ENCODE measurements at places on chromosomes 12 and 14.

DNA sequence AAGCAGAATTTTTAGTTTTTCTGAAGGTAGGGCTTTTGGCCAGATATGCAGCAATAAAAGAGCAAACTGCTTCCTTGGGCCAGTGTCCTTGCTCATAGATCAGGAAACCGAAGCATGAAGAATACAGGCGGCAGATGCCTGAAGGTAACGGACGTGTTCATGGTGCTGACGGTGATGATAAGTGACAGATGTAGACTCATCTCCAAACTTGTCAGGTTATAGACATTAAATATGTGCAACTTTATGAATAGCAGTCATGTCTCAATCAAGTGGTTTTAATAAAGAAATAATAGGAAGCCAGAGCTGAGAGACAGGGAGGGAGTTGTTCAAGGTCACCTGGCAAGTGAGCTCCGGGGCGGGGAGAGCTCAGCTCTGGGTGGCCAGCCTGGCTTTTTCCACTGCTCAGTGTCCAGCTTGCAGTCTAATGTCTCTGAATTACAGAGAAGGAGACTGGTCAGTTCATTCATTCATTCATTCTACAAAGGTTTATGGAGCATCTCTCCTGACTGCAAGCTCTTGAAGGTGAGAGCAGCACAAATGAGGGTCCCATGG, 1.0 kb downstream of the SERPINA5 start:
- DNase-seq, result no peak

DNA sequence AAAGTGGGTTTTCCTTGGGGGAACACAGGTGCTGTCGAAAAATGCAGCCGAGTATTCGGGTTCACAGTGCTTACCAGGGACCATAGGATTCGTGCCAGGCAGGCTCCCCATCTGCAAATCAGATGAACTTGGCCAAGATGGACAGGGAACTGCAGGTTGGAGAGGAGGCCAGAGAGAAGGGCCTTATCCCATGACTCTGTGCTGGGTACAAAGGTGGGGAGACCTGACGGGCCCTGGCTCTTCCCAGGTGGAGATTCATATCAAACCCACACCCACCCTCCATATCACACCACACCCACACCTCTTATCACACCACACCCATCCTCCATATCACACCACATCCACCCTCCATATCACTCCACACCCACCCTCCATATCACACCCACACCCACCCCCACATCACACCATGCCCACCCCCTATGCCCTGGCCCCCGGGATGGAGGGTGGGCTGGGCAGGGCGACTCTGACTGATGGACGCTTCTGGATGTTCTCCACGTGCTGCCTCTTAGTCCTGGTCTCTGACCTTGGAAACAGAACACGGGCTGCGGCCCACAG, 319.7 kb downstream of the ADGRD1 start:
- DNase-seq, result no peak

- DNase-seq, result no peak
These were observed 25.6 kb downstream of the TCTN1 start for GRCh38 chr12:110639336-110640141.

DNA sequence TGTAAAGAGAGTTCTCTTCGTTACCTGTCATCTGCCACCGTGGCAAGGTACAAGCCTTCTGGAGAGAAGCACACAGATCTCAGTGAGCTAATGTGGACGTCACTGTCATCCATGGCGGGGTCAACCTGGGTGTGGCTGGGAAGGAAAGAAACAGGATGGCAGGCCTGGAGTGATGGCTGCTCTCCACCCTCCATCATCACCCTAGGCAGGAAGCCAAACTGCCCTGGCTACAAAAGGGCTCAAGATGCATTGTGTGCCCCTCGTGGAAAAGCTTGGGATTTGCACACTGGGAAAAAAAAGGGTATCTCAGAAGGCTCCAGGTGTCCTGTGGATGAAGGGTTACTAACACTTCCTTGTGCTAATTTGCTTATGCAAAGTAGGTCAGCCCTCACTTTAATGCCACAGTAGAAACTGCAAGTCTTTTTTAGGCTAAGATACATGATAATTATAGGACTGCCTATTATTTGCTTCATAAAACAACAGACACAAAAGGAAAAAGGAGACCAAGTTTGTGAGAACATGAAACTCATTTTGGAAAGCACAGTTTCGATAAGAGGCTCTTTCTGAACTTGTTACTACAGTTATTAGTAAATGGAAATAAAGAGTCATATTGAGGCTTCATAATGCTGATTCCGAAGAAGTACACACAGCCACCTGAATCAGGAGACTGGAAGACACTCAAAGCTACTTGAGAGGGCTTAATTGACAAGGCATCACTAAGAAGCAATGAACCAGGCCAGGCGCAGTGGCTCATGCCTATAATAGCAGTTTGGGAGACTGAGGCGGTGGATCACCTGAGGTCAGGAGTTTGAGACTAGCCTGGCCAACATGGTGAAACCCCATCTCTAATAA, 18.9 kb downstream of the RFC5 start:
- no peak for DNase-seq

DNA sequence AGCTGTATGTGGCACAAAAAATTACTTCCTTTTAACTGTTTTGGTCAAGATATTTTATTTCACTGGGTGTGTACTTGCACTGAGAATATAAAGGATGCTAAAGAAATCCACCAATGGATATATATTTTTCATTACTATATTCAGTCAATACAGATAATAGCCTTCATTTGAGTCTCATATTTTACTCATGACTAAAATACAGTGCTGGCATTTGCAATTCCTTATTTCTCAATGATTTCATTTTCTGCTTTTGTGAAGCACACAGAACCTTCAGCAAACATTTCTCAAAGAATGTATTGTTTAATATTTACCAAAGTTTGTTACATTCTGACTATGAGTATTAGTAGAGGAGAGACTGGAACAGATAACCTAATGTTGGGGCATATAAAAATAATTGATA, 93.2 kb upstream of the SOX5 start:
- DNase-seq, result no peak

DNA sequence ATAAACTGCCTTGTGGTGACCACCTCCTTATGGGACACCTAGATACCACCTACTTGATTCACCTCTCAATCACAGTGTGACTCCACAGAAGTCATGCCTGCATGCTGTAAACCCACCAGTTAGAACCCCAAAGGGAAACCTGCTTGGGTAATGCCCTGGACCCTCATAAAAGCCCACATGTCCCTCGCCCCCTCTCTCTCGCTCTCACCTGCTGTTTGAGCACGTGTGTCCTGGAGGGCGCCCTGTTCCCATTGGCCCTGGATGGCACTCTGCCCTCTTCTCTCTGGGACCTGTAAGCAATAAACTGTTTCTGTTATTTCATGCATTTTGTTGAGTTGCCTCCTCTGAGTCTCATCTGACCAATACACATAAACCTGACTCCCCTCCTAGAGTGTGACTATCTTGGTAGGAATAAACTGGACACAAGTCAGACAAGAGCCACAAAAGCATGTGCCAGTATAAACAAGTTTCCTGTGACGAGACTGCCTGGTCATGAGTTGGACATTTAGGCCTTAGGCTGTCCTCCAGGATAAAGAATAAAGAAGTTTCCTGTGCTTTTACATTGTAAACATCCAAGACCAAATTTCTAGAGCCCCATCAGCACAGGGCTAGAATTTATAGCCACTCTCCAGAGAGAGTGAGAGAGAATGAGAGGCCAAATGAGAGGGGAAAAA, 8.6 kb downstream of the IFI27L2 start:
- DNase-seq, result no peak

DNA sequence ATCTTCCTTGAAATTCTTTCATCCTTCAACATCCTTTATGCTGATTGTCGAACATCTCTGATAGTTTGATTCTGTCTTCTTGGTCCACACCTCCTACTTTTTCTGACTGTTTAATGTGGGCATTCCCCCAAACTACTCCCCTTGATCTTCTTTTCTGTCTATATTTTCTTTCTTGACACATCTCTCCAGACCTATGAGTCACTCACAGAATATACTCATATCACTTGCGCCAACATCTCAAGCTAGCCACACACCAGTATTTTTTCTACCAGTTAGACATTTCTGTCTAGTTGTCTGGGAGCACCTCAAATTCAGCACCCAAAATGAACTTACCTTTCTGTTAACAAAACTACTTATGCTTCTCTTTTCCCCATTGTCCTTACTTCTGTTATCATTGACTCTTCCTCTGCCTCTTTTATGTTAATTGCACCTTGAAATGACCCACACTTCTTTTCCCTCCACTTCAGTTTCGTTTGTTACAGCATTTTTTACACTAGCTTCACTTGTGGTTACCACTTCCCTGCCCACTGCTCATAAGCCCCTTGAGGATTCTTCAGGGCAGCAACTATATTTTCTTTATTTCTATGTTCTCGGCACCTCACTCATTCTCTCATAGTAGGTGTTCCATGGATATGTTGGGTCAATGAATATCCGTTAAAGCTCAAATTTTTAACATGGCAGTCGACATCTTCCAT, 33.5 kb downstream of the TSHR start:
- no peak for DNase-seq

DNA sequence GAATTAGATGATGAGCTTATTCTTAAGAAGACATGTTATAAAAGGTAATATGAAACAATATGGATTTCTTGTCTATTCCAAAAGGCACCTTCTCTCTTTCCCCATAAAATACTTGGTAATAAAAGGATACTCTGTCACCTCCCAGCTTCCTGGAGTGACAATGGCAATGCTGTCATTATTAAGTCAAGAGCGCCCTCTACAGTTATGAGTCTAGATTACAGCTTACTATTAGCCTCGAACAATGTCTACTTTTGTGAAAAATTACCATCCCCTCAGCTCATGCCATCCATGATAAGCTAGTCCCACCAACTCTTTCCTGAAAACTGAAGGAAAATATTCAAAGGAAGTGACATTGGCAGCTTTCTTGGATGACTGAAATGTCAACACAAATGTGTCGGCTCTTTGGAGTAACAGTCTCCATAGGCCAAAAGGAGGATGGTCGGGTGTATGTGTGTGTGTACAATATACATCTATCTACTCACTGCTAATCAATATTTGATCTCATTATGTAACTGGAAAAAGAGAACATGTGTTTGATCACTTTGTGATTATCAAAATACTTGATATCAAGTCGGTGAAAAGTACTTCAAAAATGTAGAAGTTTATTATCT, 48.7 kb upstream of the CDKN3 start:
- DNase-seq, result no peak

DNA sequence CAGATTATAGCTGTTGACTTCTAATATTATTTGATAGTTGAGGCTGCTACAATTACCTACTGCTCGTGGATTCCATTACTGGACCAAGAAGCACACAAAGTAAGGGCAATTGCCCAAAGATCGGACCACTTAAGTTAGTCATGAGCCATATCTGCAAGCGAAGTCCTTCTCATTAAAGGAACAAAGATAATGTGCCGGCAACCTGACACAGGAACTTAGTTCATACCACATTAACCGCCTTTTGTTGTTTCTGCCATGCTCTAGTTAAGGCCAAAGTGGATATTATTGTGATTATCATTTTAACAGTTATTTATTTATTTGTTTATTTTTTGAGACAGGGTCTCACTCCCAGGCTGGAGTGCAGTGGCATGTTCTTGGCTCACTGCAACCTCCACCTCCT, 38.1 kb upstream of the TMED10 start:
- DNase-seq, result no peak

DNA sequence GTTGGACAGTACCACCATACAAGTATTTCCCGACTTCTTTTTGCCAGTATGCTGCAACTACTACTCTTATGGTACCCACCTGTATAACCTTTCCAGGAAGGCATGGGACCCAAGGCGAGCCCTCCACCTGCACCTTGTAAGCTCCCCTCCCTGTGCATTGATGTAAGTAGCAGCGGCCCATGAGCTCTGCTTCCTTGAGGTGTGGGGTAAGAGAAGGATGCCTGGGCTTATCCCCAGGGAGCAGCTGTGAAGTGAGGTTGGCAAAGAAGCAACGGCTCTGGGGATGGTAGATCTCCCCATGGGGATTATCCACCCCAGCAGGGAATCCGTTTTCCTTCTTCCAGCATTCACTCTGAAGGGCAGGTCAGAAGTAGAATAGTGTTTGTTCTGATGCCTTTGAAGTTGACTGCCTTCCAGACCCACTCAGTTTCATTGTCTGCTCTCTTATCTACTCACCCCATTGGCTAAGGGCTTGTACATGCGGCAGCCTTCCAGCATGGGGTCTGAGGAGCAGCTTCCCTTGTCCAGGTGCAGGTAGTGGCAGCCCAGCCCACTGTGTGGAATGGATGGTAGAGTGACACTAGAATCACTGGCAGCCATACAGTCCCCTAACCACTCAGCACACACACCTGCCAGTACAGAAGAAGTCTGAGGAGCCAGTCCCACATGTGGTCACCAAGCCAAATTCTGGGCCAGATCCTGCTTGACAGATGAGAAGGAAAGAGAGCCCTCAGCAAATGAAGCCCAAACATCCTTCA, 3.4 kb downstream of the CIROP start:
- no peak for DNase-seq

DNA sequence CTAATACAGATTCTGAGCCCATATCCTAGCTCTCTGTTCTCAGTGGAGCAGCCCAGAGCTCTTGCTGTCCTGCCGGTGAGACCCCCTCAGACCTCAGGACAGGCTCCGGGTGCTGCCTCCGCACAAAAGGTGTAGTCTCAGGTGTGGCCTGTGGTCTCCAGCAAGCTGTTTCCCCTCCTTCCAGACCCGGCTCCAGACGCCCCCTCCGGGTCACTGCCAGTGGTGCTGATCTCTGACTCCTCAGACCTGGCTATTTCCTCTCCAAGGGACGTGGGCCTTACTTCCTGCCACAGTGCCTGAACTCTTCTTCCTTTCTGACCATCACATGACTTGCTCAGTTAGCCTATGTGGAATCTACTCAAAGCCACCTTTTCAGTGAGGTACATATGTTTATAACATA, 337.5 kb downstream of the GLT1D1 start:
- no peak for DNase-seq

DNA sequence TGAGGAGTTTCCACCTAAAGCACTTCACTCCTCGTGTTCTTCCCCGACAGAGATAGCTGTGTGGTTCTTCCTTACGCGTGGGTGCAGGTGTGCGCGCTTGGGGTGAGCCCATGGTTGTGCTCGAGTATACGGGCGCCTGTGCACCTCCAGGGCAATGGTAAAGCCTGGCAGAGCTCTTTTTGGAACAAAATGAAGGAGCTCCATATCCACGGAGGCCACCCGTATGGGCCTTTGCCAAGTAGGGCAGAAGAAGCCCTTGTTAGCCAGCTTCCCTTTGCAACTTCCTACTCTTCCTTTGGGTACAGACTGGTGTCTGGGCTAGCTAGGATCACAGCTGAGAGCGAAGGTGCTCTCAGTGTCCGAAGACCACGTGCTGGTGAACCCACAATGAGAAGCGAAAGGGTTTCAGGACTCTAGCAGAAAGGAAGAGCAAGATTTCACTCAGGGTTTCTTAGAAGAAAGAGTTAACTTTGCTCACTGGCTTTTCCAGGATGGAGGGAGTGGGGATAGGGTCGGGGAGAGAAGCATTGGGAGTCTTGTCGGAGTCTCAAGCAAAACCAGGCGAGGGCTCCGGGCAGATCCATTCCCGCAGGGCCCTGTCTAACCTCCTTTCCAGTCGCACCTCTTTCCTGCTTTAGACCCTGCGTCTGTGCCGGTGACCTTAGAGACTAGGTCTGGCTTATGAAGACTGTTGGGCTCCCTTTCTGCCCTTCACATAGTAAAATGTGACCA, 960 bp upstream of the LRFN5 start:
- no peak for DNase-seq

- DNase-seq, result no peak
These were observed 10.6 kb upstream of the KRT74 start for GRCh38 chr12:52584156-52584682.

- DNase-seq, result peak; percentile 85
These were observed 9.7 kb downstream of the NCOR2 start for GRCh38 chr12:124557518-124558223.

All from NCI-H1417 treated with DMSO at 0.1 percent for 48 hours (cell line).